ENCODE measurements at places on chromosomes 3 and 15.
A peak's percentile ranks its signal among the peaks of the same experiment; 100 is the strongest.

DNA sequence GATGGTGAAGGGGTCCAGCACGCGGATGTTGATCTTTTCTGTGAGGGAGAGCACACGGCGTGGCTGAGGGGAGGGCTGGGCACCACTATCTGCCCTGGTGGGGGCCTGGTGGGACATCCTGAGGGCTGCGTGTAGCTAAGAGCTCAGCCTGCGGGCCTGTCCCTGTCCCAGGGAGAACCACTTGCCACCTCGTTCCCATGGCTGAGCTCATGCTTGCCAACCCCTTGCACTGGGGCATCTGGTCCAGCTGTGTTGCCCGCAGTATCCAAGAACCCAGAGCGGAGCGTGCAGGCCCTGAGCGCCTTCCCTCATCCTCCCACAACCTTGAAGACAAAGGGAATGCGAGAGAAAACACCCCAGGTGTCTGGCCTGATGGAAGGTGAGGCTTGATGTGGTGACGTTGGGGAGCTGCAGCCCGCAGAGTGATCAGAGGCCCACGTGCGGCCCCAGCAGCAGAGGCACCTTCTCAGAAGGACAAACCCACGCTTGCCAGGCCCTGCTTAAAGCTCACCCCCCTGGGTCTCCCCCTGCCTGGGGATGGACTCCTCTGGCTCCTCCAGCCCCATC is 28.9 kb downstream of the TKT start:
- DNase-seq, result no peak

GRCh38 chr3:155243512-155243921 is 50.0 kb downstream of the STRIT1 start:
- no peak for DNase-seq

DNA sequence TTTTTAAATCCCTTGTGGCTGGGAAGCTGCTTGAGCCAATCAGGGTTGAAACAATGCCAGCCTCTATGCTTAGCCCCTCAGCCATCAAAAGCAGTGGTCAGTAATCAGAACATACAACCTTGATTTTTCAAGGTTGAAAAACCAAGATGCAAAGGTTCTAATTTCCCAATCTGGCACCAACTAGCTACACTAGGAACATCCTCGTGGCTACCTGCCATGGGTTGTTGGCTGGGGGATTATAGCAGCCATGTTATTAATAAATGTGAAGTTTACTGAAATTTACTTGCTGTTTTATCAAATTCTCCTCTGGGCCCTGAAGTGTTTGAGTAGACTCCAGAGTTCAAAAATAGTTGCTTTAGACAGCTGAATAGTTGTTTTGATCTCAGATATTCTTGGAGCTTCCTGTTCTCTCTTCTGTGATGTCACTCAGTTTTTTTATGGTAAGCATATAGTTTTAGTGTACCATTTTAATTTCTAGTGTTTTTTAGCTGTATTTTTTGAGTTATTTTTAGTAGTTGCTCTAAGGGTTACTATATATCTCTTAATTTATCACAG is 31.9 kb downstream of the PCCB start:
- DNase-seq, result no peak

GRCh38 chr3:123489400-123490004 is 40.6 kb upstream of the ADCY5 start:
- DNase-seq, result peak; percentile 30

DNA sequence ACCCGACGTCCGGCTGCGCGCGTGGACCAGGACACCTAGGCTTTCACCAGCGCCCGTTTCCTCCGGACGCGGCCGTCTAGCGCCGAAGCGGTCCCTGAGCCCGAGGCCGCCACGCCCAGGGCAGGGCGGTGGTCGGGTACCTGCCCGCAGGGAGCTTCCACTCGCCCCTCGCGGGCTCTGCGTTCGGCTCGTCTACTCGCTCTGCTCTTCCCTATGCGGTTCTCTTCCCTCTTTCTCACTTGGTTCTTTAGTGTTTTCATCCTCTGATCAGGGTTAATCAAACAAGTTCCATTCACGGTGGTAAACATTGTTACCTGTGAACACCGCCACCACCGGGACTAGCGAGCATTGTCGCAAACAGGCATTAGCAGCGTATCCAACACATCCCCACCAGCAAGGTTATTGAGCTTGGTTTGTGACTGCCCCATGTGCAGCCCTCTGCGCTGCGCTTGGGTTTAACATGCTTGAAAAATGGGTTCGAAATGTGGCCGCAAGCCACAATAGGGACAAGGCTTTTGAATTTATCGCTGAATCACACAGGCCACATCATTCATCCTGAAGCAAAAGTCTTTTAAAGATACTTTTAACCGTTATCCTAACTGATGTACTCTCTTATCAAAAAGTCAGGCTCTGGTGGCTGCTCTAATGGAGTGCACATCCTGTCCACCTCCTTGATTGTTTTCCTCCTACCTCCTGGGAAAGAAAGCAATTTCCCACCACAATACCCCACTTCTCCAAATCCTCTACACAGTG is 843 bp upstream of the CD47 start:
- DNase-seq, result peak; percentile 21

Measured in activated T-cell treated with anti-CD3 and anti-CD28 coated beads for 48 hours (primary cell).